Activated T-cell treated with anti-CD3 and anti-CD28 coated beads for 4 hours (primary cell): ENCODE measurements at places on chromosomes 7 and 10.
A peak's percentile ranks its signal among the peaks of the same experiment; 100 is the strongest.

- DNase-seq = no peak
Observed at GRCh38 chr7:28018446-28018845, 162.1 kb downstream of the JAZF1 start.

DNA sequence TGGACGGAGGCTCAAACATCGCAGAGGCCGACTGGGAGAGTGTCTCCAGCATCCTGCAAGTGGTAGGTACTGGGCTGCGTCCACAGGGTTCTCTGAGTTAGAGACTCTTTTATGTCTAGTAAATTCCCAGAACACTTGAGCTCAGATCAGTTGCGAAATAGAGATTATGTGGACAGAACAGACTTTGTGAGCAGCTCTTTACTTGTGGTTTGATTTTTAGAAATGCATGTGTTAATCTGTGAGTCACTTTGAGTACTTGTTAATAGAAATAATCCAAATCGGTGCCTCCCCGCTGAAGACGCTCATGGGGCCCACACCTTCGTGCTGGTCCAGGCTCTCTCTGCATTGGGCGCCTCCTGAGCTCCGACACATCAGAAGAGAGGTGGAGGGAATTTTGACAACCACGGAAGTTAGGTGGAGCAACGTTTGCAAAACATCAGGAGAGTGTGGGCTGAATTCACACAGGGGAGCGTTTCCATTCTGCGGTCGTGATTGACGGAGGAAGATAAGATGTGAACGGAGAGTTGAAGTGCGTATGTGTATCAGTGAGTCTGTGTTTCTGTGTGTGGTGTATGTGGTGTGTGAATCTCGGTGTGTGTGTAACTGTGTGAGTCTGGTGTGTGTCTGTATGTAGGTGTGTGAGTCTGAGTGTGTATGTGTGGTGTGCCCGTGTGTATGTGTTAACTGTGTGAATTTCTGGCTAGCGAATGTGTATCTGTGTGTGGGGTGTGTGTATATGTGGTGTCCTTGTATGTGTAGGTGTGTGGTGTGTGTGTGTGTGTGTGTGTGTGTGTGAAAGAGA, 32.1 kb downstream of the PFKP start:
- no peak for DNase-seq

DNA sequence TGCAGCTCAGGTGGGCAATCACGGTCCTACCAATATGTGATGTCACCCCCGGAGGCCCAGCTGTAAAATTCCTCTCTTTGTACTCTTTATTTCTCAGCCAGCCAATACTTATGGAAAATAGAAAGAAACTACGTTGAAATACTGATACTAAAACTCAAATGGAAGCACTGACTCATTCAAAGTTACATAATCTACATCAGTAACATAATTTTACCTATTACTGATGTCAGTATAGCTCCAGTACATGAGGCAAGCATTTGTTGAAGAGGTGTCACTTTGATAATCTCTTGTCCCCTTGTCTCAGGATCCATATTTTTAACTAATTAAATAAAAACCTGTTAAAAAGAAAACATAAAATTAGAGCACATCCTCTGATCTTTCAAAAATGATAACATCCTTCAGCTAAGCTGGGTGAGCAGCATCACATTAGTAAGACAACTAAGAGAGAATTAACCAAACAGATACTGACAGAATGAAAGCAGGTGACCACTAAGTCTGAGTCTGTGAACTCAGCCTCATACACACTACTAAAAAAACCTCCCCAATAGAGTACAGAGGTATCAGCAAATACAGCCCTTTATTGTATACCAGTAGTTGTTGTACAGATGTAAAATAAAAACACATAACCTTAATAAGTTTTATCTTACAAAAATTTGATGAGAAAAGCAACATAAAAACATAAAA, 17.6 kb downstream of the SLC25A40 start:
- no peak for DNase-seq

GRCh38 chr10:11695779-11696178, 46.4 kb upstream of the ECHDC3 start:
- no peak for DNase-seq

GRCh38 chr7:134966691-134967090, 19.6 kb upstream of the AGBL3 start:
- no peak for DNase-seq

DNA sequence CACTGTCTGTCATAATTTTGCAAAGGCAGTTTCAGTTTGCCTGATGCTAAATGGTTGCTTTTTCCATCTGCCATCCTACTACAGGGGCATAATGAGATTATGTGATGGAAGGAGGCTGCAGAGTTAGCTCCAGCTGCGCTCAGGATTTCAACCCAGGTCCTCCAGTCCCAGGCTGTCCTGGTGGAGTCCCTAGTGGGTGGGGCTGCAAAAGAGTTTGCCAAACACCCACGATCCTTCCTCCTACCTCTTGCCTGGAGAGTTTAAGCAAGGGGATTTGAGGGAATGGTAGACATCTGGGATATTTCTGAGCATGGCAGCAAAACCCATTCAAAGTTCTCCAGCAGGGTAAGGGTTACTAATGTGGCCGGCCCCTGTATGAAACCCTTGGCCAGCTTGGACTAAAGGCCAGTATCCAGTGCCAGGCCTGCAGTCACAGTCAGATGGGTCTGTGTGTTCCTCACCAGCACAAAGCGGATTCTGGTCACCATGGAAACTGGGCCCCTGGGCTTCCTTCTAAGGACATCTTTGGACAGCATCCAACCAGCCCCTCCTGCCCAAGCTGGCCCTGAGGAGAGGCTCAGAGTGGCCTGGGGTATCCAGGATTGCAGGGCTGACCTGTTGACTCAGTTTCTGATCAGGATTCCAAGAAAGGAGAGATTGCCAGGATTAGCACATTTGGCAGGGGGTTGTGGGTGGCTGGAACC, 42.7 kb upstream of the CHST3 start:
- DNase-seq = no peak

GRCh38 chr7:47328392-47329319, 253.3 kb downstream of the TNS3 start:
- DNase-seq = no peak

GRCh38 chr7:139994356-139994755, 68.4 kb downstream of the PARP12 start:
- no peak for DNase-seq

- DNase-seq = no peak
Observed at GRCh38 chr7:128151635-128152034, 89.4 kb upstream of the LEP start.

DNA sequence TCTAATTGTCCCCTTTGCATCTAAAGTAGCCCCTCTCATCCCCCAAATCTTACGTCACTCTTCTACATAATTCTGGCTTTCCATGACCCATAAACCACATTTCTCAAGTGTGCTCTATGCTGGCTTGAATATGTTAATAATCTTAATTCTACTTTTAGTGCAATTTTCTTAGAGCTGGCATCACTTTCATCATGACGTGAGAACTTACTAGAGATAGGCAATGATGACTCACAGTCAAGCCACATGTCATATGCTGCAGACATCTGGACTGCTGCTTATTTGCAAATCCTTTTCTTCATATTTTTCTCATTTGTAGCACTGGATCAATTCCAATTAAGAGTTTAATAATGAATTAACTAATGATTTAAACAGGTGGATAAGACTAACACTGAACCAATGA, 260.7 kb upstream of the PRKCQ start:
- no peak for DNase-seq

- DNase-seq = no peak
Observed at GRCh38 chr7:69412331-69413146, 185.7 kb upstream of the AUTS2 start.

DNA sequence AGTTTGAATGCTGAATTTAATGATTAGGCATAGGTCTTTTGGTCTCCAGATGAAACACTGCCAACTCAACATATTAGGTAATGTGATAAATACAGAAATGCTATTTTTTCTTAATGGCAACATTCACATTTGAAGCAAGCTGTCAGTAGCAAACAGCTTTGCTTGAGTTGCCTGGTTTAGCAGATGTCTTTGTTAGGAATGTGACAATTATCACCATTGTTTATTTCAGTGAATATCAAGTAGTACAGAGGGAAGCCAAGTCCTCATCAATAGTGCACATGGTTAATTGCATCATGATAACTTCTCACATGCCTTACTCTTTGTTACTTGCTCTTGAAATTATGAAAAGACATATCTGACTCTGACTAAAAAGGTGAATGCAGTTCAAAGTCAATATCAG, 23.7 kb upstream of the SEPTIN7 start:
- no peak for DNase-seq

DNA sequence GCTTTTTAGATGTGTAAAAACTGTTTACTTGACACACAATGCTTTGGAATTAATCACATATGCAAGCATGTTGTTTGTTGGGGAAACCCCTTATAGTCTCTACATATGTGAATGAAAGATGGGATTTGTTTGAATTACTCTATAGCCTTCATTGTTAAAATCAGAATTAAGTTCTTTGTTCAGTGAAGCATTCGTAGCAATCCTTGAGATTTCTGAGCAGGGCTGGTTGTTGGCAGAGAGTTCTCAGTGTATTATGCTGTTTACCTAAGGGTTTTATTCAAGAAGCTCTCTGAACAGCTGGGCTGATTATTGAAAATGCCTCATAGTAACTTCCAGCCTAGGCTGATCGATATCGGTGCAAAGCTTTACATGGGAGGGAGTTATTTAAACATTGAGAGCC, 190.9 kb downstream of the VTI1A start:
- no peak for DNase-seq

- no peak for DNase-seq
Observed at GRCh38 chr7:155759740-155760430, 52.4 kb downstream of the SHH start.

DNA sequence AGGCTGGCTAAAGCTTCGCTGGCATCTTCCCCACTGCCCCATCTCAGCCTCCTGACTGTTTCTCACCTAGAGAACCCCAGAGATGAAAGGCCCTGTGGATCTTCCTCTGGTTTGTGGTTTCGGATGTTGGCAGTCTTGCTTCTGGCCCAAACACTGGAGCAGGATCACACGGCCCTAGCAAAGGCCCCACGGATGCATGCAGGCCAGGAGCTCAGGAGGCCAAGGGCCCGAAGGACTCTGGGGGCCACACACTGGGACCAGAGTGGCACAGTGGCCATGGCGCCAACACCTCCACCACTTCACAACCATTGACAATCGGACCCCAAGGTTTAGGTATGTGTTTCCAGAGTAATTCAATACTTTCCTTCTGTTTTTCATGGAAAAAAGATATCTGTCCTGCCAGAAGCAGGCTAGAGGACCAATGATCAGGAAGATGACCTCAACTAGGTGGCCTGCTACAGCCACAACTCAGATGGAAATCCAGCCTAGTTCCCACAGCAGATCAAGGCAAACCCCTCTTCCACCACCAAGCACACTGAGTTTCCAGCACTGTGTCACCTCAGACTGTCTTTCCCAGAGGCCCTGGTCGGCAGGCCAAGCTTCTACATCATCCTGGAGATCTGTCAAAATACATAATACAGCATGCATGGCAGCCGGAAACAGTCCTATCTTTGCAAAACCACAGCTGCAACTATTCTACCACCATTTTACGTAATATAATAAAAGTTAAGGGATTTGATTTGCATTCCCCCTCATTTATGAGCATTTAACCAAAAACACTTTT, 53.0 kb downstream of the CTBP2 start:
- no peak for DNase-seq

GRCh38 chr7:4006687-4007086, 675.4 kb upstream of the FOXK1 start:
- no peak for DNase-seq

DNA sequence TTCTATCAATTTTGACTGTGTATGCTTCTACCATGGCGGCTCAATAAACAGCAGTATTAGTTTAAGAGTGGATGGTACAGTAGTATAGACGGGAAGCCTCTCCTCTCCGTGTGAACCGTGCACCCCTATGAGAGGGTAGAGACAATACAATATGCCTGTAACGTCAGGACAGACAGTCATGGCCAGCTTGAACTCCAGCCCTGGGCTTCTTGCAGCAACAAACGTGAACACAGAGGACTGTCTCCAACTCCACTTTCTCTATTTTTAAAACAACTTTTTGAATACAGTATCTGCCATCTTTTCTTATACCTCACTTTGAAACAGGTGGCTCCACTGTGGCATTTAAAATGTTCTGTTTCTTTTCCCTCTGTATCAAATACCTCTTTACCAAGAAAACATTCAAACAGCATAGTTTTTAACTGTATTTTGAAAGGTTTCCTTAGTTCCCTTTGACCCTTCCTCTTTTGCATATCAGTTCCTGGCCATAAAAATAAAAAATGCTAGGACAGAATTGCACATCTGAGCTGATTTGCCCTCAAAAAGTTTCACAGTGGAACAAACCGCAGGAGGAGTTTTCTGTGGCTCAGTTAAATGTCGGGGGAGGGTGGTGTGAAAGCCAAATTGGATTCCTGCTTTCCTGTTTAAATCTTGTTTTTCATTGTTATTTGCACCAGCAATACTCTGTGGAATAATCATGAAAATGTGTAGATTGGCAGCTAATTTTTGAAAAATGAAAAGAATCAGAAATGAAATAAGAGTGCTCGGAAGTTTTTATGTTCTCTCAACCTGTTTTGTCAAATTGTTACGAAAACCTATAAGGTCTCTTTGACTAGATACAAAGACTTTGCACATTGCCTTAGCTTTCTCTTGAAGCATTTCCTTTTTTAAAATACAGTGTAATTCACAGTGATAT, 8.0 kb downstream of the IKZF1 start:
- DNase-seq = no peak

GRCh38 chr10:63520500-63521415, at the start of gene REEP3:
TSS of gene REEP3 (plus strand) at chr10:63521401. CDS start at chr10:63521546, 145 bp downstream.
- peak; percentile 11 for DNase-seq

DNA sequence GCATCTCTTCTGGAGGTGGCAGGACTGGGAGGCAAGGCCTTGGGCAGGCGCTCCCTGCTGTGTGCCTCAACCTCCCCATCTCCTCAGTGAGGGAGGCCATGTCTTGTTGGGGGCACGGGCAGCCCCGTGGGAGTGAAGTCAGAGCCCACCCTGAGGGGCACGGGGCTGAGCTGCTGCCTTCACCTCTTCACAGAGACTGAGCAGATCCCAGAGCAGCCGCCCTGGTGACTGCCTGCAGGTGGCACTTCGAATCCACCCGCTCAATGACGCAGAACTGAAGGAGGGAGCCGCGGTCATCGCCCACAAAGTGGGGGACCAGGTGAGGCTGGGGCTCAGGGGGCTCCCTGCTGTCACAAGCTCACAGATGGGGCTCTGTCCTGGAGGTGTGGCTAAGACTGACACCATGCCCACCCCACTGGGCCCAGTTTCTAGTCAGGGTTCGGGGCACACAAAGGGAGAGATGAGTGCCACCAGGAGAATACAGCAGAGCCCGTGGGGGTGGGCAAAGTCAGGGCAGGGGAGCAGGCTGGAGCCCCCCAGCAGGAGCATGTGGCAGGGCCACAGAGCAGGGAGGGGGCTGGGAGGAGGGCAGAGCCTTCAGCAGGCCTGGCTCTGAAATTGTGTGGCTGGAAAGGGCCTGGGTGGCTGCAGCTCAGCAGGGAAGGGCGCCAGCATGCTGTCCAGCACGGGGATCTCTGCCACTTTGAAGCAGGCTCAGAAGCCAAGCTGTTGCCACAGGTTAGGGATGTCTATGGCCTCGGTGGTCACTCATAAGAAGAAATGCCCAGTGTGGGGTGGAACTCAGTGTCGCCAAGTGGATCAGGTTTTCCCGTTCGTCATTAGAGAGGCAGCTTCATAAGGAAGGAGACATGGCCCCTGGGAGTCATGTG, 18.8 kb upstream of the CHST12 start:
- no peak for DNase-seq
